Activated CD8-positive, alpha-beta memory T cell treated with anti-CD3 and anti-CD28 coated beads for 4 hours (primary cell): ENCODE measurements at places on chromosomes 3 and 15.
A peak's percentile ranks its signal among the peaks of the same experiment; 100 is the strongest.

DNA sequence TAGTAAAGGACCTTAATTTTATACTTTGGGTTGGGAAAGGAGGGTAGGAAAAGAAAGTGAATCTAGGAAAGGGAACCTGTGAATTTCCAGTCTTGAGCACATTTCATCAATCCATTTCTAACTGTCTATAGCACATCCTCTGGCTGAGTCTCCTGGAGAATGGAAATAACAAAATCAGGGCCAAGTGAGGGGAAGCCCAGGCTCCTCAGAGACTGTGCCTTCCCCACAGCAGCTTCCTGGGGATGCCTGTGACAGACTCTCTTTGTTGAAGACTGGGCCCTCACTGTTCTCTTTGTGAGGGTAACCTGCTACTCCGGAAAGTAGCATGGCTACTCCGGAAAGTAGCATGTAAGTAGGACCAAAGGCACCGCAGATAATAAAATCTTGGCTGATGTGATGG is 22.6 kb upstream of the CSPG5 start:
- no peak for DNase-seq

GRCh38 chr15:74338676-74339075 is 28.8 kb downstream of the CYP11A1 start:
- DNase-seq: no peak

- no peak for DNase-seq
Observed at GRCh38 chr15:79160211-79160610, 69.6 kb upstream of the RASGRF1 start.

GRCh38 chr3:132456571-132456970 is 39.3 kb downstream of the DNAJC13 start:
- no peak for DNase-seq

DNA sequence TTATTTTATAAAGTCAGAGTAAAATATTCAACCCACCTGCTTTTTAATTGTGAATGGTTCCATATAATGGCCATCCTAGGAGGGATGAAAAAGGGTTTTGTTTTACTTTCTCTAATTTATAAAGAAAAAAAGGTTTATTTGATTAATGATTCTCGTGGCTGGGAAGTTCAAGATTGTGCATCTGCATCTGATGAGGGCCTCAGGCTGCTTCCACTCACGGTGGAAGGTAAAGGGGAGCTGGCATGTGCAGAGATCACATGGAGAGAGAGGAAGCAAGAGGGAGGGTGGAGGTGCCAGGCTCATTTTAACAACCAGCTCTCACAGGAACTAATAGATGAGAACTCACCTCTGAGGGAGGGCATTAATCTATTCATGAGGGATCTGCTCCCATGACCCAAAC is 27.7 kb upstream of the TRA2B start:
- DNase-seq: no peak

- DNase-seq: no peak
Observed at GRCh38 chr3:28907616-28908015, 373.3 kb upstream of the RBMS3 start.

- DNase-seq: no peak
Observed at GRCh38 chr3:104908761-104909160, 457.9 kb upstream of the ALCAM start.

DNA sequence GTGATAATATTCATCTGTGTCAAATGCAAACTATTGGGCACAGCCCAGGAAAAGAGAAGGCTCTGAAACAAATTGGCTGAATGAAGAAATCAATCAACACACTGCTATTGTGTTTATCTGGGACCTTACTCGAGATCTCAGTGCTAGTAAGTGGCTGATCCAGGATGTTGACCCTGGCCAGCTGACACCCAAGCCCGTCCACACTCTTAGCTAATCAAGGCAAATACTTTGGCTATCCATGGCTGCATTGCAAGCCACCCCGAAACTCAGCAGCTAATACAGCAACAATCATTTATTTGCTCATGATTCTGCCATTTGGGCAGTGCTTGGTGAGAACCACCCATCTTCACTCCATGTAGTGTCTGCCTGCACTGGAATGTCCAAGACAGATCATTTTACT is 74.1 kb upstream of the UBE3A start:
- no peak for DNase-seq

- no peak for DNase-seq
Observed at GRCh38 chr15:100973351-100974111, 54.4 kb downstream of the LRRK1 start.

GRCh38 chr3:140559546-140559945 is 118.3 kb upstream of the TRIM42 start:
- no peak for DNase-seq

GRCh38 chr15:28786521-28786920 is 61.9 kb downstream of the GOLGA6L7 start:
- no peak for DNase-seq

DNA sequence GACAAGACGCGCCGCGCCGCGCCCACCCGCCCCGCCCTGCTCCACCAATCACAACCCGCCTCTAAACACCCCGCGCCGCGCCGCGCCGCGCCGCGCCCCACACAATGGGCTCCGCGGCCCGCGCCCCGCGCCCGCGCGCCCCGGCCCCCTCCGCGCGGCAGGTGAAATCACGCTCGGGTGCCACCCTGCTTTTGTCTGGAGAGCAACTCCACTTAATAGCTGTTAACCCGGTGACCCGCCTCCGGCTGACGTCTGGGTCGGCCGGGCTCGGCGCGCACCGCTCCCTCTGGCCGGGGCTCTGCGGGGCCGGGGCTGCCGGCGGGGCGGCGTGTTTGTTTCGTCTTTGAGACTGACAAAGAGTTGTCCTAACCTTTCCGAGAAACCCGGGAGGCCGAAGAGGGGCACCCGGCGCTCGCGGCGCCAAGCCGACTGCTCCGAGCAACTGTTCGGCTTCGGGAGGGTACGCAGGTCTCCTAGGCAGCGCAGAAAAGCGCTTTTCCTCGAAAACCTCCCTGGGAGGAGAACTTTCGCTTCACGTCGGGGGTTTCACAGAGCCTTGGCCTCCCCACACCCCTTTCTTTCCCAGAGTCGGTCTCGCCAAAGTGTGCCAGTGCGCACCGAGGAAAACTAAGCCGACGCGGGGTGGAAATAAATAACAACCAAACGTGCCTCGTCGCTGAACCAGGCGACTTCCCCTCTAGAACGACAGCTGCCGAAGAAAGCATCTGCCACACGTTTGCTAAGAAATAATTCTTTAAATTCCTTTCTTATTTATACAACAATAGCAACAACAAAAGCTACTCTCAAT is 518.4 kb downstream of the FOXP1 start:
- DNase-seq: peak; percentile 47

GRCh38 chr3:147813256-147813655 is 404.1 kb downstream of the ZIC1 start:
- DNase-seq: no peak

GRCh38 chr15:78438619-78439285 is 736 bp downstream of the IREB2 start:
- no peak for DNase-seq

DNA sequence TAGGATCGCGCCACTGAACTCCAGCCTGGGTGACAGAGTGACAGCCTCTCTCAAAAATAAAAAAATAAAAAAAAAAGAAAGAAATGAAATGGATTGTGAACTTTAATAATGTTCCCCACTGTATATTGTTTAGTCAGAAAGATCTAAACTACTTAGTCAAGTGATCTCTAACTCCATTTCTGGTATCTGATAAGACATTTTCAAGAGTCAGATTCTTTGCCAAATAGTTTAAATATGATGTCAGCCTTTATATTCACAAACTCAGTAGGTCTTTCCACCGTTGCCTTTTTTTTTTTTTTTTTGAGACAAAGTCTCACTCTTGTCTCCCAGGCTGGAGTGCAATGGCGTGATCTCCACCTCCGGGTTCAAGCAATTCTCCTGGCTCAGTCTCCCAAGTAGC is 29.0 kb upstream of the OSBPL11 start:
- no peak for DNase-seq

GRCh38 chr3:71724584-71725270 is 475 bp downstream of the EIF4E3 start:
- no peak for DNase-seq

- no peak for DNase-seq
Observed at GRCh38 chr3:135246027-135246426, 451.0 kb downstream of the EPHB1 start.

DNA sequence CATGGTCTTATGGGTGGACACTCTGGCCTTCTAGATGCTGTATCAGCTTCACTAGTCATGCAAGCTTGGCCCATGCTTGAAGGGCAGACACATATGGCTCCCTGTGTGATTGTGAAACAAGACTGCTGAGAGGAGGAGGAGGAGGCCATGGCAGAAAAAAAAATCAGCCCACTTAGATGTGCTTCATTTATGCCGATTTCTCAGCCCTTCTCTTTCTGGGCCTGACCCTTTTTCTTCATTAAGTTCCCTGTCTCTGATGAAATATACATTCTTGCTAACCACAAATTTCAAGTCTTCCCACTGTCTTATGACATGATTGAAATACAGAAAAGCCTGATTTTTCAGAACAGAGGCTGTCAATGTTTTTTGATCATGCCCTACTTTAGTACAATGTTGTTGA is 213.0 kb upstream of the FEZF2 start:
- DNase-seq: no peak

- no peak for DNase-seq
Observed at GRCh38 chr3:88267847-88268246, 118.1 kb downstream of the C3orf38 start.

GRCh38 chr3:189664311-189664710 is 33.1 kb downstream of the TP63 start:
- DNase-seq: no peak

DNA sequence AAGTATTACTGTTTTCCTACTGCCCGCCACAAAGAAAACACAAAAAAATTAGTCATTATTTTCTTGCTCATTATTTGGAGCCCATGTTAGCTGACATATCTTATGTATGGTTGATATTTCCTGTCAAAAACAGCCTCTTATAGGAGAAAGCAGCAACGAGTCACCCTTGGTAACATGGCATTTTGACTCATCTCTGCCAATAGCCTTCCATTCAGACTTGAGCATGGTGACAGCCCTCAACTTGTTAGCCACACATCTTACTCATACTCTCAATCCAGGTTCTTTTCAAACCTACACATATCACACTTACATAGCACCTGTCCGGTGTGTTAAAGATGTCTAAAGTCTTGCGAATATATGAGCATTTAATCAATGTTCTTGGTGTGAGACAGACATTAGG is 109.4 kb upstream of the SAMMSON start:
- no peak for DNase-seq

DNA sequence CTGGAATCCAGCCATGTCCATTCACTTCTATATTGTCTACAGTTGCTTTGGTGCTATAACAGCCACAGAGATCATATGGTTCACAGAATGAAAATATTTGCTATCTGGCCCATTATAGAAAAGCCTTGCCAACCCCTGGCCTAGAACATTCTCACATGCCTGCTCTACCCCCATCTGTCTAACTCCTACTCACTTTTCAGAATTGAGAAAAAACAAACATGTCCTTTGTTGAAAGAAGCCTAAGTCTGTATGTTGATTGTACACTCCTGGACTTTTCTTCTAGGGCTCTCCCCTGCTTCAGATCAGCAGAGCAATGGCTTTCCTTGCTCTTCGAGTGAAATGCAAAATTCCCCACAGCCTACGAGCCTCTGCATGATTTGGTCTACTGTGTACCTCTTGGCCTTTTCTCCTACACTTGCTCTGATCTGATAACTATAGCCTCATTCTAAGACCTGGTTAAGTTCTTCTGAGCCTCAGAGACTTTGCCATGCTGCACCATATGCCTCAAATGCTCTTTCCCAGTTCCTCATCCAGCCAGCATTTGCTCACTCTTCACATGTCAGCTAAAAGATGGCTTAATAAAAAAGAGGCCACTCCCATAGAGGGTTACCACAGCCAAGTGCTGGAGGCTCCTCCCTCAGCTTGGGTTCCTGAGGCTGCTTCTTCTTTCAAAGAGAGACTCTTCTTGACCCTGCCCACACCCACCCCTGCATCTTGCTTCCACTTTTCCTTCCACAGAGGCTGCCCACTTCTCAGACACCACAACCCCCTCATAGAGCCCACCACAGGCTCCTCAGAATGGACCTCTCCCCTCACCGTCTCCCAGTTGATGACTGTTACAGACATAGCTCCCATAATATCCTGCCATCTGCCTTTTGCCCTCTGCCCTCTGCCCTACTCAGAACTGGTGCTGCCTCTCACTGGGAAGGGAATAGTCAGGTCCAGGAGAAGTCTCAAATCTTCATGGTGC is 22.9 kb upstream of the DCLK3 start:
- no peak for DNase-seq

DNA sequence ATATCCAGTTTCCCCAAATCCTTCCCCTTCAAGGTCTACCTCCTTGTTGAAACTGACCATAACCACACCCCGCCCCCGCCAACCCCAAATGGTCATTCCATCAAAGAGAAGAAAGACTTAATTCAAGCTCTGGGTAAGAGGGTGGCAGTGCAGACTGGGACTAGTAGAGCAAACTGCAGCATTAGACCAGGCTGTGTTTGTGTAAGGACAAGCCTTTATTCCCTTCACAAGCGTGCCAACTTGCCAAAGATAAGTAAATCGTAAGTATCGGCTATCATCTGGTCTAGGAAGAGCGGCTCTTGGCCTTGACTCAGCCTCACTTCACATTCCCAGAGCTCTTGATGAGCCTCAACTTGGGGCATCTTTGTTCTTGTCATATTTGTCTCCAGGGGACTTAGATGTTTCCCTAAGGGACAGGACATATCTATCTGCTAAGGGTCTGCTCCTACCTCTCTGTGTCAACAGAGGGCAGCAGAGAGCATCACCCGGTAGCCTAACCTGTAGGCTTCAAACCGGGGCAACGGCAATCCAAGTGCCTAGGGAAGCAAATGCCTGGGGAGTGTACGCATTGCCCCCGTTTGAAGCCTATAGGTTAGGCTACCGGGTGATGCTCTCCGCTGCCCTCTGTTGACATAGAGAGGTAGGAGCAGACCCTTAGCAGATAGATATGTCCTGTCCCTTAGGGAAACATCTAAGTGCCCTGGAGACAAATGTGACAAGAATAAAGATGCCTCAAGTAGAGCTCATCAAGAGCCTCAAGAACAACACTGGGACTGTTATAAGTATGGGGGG is 8.9 kb upstream of the MAP3K13 start:
- peak; percentile 17 for DNase-seq

DNA sequence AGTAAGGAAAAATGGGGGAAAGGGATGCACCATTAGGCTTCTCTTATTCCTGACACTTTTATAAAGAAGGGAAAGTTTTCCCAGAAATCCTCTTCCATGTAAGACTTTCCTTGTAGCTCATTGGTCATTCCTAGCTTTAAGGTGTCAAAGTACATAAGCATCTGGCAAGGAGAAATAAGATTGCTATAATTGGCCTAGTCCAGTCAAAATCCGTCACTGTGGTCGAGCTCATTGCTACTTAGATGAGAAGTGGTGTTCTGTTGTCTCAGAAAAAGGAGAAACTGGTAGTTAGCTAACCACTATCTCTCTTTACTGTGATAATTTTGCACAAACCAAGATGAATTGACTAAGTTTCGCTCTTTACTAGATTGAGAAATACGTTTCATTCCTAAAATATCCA is 370.1 kb downstream of the CNTN4 start:
- DNase-seq: no peak

- DNase-seq: no peak
Observed at GRCh38 chr3:176961916-176962315, 235.4 kb downstream of the TBL1XR1 start.
